ENCODE measurements at places on chromosomes 5 and 9.

GRCh38 chr5:146751781-146752401, 126.7 kb downstream of the PPP2R2B start:
- peak; percentile 15 for DNase-seq

DNA sequence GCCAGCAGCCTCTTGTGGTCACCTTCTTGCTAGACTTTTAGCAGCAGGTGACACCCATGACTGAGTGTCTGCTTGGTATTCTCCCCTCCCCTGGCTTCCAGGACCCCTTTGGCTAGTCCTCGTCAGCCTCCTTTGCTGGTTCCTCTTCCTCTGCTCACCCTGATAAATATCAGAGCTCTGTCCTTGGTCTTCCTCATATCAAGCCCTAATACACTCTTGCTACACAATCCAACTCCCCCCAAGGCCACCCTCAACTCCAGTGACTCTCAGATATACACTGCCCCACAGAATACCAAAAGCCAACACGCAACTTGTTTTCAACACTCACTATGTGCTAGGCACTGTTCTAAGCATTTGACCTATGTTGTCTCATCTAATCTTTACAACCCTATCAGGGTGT, 30.3 kb upstream of the LCP2 start:
- DNase-seq: no peak

DNA sequence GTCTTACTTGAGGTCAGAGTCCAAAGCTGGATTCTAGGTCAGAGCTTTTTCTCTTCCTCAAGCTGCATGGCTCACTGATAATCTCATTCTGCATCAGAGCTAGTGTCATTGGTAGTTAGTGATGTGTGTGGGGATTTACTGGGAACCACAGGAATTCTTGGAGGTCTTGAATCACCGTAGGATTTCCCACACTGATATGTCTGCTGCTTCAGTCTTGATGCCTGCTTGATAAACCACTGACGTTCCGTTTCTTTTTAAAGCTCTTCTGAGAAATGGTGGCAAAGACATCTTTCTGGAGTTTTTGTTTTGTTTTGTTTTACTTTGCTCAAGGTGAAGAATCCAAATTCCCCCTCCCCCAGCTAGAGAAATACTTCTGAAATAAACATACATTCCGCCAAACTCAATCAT, 1.2 kb upstream of the GARIN3 start:
- no peak for DNase-seq

DNA sequence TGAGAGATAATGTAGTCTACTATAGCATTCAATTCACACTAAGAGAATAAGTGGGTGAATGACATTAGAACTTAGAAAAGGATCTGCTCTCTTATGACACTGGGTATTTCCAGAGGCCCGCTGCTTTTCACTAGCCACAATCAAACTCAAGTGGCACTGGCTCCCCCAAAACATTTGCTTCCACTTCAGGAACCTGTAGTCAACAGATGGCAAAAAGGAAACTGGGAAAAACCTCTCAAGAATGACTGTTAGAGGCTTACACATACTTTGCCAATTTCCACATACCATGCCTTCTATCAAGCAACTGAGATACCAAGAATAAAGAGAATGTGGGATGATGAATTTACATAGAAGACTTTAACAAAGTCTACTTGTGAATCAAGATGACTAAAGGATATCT, 11.2 kb downstream of the POC5 start:
- DNase-seq: no peak

DNA sequence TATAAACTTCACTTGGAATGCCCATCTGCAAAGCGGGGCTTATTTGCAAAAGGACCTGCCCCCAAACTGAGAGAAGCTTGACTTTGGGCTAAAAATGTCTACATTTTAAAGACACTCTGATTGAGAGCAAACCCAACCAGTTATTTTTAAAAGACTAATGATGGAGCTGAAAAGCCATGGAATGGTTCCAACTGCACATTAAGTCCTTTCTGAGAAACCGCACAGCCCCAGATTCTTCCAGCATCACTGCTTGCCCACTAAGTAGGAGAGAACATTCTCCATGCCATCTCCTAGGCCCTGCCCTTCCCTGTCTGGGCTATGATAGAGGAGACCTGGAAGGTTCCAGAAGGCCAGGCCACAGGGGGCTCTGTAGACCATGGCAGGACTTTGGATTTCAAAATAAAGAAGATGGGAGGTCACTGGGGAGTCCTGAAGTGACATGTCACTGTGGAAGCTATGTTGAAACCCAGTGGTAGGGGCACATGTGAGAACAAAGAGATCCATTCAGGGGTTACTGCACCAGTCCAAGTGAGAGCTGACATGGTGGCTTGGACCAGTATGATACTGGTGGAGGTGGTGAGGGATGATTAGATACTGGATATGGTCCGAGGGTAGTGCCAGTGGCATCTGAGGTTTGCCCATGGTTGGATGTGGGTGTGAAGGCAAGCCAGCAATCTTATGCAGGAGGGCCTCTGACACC, 179.2 kb downstream of the DAB2IP start:
- DNase-seq: no peak

- no peak for DNase-seq
Observed at GRCh38 chr9:18857769-18858168, 175.2 kb downstream of the SAXO1 start.

- DNase-seq: no peak
Observed at GRCh38 chr9:137234758-137235423, 4.2 kb downstream of the SLC34A3 start.

GRCh38 chr9:133340256-133340655, 4.3 kb upstream of the SURF6 start:
- DNase-seq: no peak

- DNase-seq: no peak
Observed at GRCh38 chr9:132754236-132754635, 84.0 kb downstream of the GTF3C4 start.

DNA sequence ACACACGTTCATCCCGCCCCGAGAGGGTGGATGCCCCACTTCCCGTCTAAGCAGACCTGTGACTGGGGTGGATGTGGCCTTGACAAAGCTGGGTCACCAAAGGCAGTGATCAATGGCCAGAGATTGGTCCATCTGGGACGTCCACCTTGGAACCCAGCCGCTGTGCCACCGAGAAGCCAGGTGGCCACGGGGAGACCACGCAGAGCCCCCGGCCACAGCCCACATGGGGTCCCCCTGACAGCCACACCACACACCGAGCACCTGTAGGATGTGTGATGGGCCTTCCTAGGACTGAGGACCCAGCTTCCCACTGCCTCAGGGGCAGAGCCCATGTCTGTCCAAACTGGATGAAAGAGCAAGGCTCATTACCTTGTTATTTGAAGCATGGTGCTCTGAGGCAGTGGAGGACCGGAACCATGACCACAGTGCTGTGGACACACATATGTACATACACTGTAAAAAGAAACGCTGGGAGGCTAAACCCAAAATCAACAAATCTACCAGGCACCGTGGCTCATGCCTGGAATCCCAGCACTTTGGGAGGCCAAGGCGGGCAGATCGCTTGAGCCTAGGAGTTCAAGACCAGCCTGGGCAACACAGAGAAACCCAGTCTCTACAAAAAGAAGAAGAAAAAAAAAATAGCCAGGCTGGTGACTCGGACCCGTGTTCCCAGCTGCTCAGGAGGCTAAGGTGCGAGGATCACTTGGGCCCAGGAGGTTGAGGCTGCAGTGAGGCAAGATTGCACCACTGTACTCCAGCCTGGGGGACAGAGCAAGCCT, 50.1 kb downstream of the MRPL36 start:
- no peak for DNase-seq

DNA sequence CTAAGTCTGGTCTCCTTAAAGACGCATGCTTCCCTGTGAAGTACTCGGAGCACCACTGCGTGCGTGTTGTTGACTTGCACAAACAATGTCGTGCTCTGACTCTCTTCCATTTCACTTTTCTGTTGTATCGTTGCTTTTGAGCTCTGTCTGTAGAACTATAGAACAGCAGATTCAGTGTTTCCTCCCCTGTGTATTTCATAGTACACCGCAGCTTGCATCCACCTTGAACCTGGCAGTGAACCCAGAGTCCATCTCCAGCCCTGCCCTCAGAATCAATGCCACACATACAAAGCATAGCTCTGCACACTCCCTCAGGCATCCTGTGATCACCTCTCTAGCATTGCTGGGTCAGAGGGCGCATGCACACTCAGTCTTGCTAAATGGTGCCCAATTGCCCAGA, 37.2 kb upstream of the ADAMTS2 start:
- no peak for DNase-seq

DNA sequence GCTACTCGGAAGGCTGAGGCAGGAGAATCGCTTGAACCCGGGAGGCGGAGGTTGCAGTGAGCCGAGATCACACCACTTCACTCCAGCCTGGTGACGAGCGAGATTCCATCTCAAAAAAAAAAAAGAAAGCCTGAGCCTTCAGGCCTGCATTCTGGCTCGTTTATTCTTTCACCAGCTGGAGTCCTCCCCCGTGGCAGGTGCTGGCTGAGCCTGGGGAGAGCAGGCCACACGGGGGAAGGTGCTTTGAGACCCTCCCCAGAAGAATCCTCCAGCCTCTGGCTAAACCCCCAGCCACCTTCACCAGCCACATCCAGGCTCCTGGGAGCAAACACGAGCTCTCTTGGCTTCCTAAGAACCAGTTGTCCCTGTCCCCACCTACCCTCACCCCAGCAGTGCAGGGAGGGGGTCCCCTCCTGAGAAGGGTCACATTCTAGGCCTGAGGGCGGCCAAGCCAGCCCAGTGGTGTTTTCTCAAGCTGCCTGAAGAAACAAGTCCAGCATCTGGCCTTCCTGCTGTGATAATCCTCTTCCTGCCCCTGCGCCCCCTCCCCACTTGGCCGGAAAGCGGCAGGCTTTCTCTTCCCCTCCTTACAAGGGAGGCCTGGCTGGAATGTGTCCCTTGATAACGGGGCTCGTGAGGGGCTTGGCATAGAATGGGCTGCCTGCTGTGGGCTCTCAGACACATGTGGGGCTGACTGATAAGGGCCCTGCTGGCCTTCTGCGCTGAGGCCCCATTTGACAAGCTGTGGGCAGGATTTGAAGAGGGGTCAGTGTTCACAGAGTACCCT, 41.5 kb downstream of the PLPP7 start:
- DNase-seq: no peak

- DNase-seq: no peak
Observed at GRCh38 chr5:119288379-119289033, 67.3 kb upstream of the TNFAIP8 start.

GRCh38 chr5:122584411-122585300, 190.2 kb upstream of the SNX2 start:
- DNase-seq: no peak

DNA sequence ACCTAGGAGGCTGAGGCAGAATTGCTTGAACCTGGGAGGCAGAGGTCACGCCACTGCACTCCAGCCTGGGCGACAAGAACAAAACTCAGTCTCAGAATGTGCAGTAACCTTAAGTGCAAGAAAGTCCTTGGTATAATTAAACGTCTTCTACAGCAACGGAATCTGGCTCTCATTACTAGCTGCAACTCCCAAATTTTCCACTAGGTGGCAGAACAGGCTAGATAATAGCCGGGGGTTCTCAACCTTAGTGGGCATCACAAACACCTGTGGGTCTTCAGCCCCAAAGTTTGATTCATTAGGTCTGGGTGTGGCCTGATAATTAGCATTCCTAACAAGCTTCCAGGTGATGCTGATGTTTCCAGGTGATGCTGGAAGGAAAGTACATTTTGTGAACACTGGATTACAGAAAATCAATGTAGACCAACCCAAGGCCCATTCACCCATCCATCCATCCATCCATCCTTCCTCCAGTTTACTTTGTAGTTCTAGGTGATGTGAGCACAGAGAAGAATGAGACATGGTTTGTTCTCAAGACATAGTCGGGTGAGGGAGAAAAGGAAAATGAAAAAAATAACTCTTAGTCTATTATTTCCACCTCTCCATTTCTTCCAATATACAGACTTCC, 37.3 kb downstream of the FBXW2 start:
- peak; percentile 46 for DNase-seq

DNA sequence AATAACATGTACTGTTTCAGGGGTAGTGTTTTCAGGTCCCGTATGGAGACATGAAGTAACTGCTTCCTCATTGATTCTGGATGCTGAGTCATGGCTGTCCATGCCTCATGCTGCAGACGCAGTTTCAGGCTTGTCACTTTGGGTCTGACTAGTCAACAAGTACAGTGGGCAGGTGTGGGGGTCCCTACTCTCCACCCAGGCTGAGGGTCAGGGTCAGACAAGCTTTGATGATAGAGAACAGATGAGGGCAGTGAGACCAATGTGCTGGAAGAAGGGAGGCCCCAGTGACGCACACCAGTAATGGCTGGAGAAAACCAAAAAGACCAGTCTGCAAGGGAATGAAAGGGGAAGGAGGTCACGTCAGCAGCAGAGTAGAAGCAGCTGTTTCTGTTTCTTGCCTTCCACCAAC, 80.0 kb upstream of the NFIL3 start:
- no peak for DNase-seq

GRCh38 chr5:17259630-17260257, 42.3 kb downstream of the BASP1 start:
- no peak for DNase-seq

GRCh38 chr9:136840877-136841645, 1.2 kb upstream of the AJM1 start:
- no peak for DNase-seq

DNA sequence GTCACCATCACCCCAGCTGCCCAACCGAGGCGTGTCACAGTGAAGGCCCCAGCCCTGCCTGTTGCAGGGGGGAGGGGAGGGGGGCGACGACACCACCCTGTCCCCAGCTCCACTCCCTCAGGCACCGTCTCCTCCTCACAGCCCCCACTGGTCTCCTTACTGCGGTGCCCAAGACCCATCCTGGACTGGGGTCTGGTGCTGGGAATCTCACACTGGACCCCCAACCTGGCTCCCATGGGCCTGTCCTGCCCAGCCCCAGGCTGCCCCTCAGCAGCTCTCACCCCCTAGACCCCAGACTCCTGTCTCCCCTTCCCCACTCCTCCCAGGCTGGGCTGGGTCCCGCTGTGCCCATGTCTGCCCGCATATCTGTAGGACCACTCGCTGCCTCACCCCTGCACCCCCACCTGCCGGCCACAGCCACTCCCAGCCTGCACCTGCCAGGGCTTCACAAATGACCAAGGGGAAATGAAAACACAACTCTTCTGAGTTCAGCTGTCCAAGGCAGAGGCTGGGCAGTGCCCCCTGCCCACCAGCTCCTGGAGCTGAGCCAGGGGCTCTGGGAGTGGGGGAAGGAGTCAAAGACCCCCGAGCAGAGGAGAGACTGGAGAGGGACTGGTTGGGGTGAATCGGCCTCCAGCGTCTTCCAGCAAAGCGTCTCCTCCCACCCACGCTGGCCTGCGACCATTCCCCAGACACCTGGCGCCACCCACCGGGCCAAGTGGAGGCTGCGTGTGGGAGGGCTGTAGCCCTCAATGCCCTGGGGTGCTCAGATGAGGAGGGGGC, 32.6 kb upstream of the EGFL7 start:
- DNase-seq: peak; percentile 53

- no peak for DNase-seq
Observed at GRCh38 chr5:133825631-133826289, 142.7 kb downstream of the C5orf15 start.
